CD4-positive, alpha-beta T cell treated with Interleukin-21 for 1 hour (primary cell): ENCODE measurements at places on chromosomes 12 and 14.

- DNase-seq: no peak
These were observed 920.1 kb downstream of the FLRT2 start for GRCh38 chr14:86450085-86450484.

GRCh38 chr12:71804505-71804904, 35.1 kb upstream of the TBC1D15 start:
- no peak for DNase-seq

DNA sequence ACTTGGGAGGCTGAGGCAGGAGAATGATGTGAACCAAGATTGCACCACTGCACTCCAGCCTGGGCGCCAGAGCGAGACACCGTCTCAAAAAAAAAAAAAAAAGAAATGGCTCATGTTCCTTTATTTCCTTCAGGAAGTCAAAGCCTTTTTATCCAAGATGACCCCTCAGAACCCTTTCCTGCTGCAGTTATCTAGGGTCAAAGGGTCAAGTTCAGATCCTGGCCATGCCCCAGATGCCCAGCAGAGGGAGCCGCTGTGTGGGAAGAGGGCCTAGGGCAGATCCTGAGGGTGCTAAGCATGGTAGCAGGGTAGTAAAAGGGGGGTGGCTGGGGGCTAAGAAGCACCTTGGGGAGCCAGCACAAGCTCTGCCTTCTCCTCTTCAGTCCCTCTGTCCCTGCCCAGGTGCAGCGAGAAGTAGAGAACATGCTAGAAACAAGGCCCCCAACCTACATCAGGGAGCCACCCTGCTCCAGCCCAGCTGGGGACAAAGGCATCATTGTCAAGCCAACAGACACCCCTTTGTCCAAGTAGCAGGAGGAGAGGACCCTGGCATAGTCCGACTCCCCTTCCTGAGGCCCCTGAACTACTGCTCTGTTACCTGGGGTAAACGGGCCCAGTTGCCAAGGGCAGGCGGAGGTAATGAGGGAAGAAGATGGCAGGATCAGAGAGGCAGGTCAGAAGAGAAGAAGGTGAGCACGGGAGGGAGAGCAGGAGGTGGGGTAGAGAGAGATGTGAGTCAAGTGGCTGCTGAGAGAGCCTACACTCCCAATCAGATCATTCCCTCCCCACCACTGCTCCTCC, 6.5 kb downstream of the NFE2 start:
- DNase-seq: peak; percentile 68

DNA sequence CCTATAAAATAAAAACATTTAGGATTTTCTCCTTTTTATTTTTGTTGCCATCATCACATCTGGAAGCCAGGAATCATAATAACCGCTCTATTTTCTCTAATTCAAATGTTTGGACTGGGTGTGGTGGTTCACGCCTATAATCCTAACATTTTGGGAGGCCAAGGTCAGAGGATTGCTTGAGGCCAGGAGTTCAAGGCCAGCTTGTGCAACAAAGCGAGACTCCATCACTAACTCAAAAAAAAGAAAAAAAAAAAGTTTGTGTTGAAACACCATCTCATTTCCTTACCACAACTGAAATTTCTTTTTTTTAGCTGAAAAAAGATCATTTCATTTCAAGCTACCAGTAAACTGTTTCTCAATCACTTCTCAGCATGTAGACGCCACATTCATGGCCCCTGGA, 8.8 kb upstream of the BAZ1A start:
- DNase-seq: no peak

DNA sequence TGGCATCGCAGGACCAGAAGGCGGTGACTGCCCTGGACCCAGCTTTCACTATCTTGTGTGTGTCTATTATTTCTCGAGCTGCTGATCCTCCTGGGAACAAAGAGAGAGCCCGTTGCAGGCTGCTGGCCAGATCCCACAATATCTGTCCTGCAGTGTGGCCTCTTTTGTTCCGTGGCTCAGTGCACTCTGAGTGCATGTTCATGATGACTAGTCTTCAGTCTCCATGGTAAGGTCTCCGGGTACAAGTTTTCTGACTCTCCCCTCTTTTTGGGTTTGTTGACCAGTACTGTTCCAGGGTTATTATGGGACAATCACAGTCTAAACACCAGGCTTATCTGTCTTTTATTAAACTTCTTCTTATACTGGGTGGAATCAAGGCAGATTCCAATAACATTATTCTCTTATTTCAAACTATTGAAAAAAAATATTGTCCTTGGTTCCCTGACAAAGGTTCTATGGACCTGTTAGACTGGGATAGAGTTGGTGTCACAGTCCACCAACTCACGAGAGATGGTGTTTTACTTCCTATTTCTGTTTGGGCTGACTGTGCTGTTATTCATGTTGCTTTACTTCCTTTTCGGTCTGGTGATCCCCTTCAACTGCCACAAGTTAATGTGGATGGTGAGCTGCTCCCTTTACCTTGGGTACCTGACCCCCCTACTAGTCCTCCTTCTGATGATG, 192.9 kb upstream of the ALG10B start:
- no peak for DNase-seq

DNA sequence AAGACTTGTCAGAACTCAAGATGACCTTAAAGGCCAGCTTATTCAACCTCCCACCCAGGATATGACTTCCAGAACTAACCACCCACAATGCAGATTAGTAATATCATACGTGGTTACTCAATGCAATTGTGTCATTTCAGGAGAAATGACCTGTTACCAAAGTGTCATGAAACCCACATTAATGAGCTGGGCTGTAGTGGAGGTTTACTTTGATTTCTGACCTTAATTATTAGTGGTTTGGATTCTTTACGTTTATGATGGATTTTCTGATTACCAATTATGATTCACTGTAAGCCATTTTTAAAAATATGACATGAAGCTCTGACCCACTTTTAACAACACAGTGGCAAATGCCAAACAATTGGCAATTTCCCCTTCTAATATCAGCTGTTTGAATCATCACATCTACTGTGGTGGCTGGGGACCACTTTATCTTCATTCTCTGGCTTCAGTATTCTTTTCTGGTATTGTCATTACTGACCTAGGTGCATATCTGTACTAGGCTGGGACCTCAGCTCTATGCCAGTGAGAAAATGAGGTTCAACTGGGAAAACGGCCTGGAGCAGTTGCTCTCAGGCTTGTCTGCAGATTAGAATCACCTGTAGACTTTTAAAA, 223.3 kb downstream of the RGS6 start:
- DNase-seq: no peak

DNA sequence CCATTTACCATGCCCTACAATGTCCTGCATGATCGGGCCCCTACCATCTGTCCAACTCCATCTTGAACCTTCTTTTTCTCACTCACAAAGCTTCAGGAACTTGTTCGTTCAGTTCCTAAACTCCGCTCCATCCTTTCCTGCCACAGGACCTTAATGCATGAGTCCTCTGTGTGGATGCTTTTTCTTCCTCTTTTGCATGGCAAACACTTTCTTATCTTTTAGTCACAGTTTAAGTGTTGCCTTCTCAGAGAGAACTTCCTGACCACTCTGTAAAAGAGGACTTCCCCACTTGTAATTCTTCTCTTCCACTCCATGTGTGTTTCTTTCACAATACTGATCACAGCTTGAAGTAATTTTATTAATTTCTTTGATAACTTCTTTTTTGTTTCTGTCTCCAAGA, 54.4 kb upstream of the ETV6 start:
- DNase-seq: no peak

DNA sequence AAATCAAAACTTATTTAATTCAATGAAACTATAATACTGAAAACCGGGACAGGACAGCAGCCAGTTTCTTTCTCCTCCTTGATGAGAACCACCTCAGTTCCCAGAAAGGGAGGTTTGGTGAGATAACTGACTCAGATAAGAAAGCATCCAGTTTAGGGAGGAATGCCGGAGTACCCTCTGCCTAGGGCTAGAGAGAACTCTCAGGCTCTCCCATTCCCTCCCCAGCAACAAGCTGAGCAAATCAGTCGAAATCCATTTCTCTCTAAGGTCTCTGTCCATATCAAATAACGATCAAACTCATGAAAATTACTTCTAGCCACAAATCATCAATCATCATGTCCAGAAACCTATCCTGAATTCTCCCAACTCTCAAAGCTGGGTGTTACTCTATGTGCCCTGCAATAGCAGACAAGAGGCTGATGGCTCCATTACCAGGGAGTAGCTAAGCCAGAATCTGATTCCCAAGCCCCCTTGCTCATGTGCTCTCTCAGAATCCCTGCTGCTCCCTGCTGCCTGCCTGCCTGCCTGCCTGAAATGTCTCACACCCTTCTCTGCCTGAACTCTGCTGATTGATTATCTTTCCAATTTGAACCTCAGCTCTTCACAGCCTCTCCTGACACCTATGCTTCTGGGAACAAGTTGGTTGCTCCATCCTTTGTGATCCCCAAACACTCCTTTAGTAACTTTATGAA, 49.4 kb downstream of the SLC25A47 start:
- no peak for DNase-seq

DNA sequence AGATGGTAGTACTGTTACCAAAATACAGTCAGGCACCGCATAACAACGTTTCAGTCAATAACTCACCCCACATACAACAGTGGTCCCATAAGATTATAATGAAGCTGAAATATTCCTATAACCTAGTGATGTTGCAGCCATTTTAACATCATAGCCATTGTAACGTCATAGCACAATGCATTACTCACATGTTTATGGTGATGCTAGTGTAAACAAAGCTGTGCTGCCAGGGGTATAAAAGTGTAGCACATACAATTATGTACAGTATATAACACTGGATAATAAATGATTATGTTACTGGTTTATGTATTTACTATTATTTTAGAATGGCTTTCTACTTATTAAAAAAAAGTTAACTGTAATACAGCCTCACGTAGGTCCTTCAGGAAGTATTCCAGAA, 37.0 kb downstream of the GPR137C start:
- DNase-seq: no peak

- DNase-seq: no peak
These were observed 11.0 kb downstream of the CNOT2 start for GRCh38 chr12:70254225-70254624.

GRCh38 chr14:92897922-92898565, 24.9 kb upstream of the CHGA start:
- peak; percentile 13 for DNase-seq
